Heart right ventricle (tissue), 16 donors: ENCODE measurements at places on chromosomes 1 and 21. TPM values are rescaled to one million over a fixed set of nuclear protein-coding genes. Genes with fewer than 3 reads are reported as not detected.

Gene SERPINC1
- total RNA-seq, result not detected

Gene OVAAL
- total RNA-seq, result 5.8 TPM

Gene TBX19
- total RNA-seq, result 0.42 TPM

Gene CRYBG2
- total RNA-seq, result not detected

Gene SUMO3
- total RNA-seq, result 74.7 TPM

Gene CTTNBP2NL
- 12.1 TPM for total RNA-seq

Gene HSD11B1
- total RNA-seq, result 6.2 TPM

Gene LRRC71
- total RNA-seq, result not detected

Gene KRTAP6-1
- not detected for total RNA-seq

Gene TTC22
- total RNA-seq, result not detected

Gene HMGCS2
- 154 TPM for total RNA-seq

Gene RNF186
- not detected for total RNA-seq

Gene HES5
- 1.2 TPM for total RNA-seq

Gene NGF
- 4.4 TPM for total RNA-seq

Gene NUP210L
- total RNA-seq, result 0.14 TPM

Gene PDC
- not detected for total RNA-seq

Gene TMEM269
- not detected for total RNA-seq

Gene EPRS1
- 69.6 TPM for total RNA-seq

Gene CNIH3
- total RNA-seq, result 0.63 TPM

Gene CA14
- 2.0 TPM for total RNA-seq

Gene GJA9
- not detected for total RNA-seq

Gene RIPK4
- total RNA-seq, result 0.05 TPM

Gene RAB42
- 0.17 TPM for total RNA-seq

Gene KRTAP10-2
- total RNA-seq, result not detected

Gene TSSK3
- total RNA-seq, result 1.6 TPM

Gene MYCL
- 2.5 TPM for total RNA-seq

Gene SYNC
- 12.7 TPM for total RNA-seq

Gene SLC44A3
- 7.0 TPM for total RNA-seq

Gene CCDC181
- total RNA-seq, result 1.0 TPM

Gene SLFNL1
- not detected for total RNA-seq

Gene MIXL1
- 0.28 TPM for total RNA-seq

Gene ADCY10
- total RNA-seq, result 0.14 TPM

Gene PRRX1
- total RNA-seq, result 48.6 TPM

Gene SMCP
- not detected for total RNA-seq

Gene RASAL2
- total RNA-seq, result 35.5 TPM

Gene PALMD
- 128 TPM for total RNA-seq

Gene PLA2G2D
- total RNA-seq, result not detected

Gene MEGF6
- total RNA-seq, result 4.7 TPM

Gene EXTL1
- total RNA-seq, result 7.9 TPM

Gene VASH2
- total RNA-seq, result 0.49 TPM

Gene ARHGAP30
- total RNA-seq, result 1.7 TPM

Gene TMEM240
- total RNA-seq, result 3.2 TPM

Gene LMX1A
- total RNA-seq, result not detected

Gene RNU1-2
- 2,260 TPM for total RNA-seq

Gene EDARADD
- 0.66 TPM for total RNA-seq

Gene RGS4
- 7.6 TPM for total RNA-seq

Gene FAM167B
- 4.5 TPM for total RNA-seq

Gene HSD17B7
- 3.1 TPM for total RNA-seq

Gene TAS1R1
- total RNA-seq, result not detected

Gene SPRR4
- total RNA-seq, result not detected

Gene UTS2
- not detected for total RNA-seq

Gene OXCT2
- total RNA-seq, result 2.5 TPM

Gene GPR37L1
- total RNA-seq, result not detected

Gene ADAMTSL4
- 86.5 TPM for total RNA-seq

Gene CFHR3
- not detected for total RNA-seq

Gene FAM229A
- 0.93 TPM for total RNA-seq

Gene TIE1
- 23.3 TPM for total RNA-seq

Gene GIPC2
- total RNA-seq, result 6.0 TPM
